ENCODE measurements at places on chromosomes 6 and 20.

DNA sequence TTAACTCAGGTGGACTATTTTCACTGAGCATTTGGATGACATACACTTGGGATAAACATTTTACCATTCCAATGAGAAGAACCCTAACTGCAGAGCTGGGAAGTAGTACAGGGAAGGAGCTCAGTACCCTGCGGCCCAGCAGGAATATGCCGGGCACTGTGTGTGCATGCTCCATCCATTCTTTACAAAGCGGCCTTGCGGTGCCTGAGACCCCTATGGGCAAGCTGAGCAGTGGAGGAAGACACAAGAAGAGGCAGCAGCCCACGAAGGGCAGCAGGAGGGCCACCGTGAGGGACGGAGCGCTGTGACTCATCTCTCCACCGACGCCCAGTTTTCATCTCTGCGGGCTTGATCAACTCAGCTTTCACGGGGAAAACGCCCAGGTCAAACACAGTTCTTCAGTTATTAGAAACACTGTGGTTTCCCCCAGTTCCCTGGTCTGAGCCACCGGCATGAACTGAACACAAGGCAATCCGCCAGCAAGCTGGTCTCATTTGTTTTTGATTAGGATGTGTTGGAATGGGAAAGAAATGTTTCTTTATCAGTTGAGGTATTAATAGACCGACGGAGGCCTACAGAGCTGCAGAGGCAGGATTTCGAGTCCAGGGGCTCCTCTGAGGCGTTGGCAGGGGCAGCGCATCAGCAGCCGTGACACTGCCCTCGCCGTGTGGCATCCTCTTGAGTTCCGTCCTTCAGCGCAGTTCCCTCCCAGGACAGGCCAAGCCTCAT lies 44.9 kb downstream of the IRF4 start:
- no peak for DNase-seq

DNA sequence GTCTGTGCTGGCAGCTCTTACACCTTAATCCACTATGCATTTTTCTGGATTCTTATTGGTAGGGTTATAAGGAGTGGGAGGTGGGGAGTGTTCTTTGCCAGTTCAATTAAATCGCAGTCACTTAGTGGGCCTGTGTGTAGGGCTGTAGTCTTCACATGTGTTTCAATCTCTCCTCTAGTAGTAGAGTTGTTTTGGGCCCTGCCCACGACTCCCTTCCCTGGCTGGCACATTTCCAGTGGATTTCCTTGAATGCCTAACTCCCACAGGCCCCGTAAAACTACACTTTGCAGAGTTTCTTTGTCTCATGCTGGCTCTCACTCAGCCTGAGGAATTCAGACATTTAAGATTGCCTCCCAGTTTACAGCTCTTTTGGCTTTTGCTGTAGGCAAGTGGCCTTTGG lies 414.0 kb upstream of the OPRM1 start:
- DNase-seq = no peak

DNA sequence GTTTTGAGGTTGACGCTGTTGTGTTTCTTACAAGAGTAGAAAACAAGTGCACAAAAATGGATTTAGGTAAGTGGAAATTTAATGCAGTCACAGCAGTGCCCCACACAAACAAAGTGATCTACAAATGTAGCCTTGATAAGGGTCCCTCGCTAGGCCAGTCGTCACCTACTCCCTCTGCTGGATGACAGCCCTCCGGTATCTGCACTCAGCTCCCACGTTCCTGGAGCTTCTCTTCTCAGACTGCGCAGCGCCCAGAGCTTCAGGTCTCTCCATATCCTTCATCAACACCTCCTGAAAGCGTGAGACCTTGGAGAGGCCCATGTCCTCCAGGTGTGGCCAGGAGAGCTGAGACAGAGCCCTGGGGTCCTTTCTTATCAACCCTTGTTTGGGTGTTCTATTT lies 58.3 kb upstream of the MAP3K4 start:
- DNase-seq = no peak

- no peak for DNase-seq
Observed at GRCh38 chr6:43499028-43499815, 10.9 kb downstream of the LRRC73 start.

- DNase-seq = no peak
Observed at GRCh38 chr20:7274870-7275269, 507.4 kb downstream of the BMP2 start.

- no peak for DNase-seq
Observed at GRCh38 chr6:96065213-96065612, 49.4 kb downstream of the FUT9 start.

All from OCI-LY7 (cell line).